Activated CD4-positive, alpha-beta T cell treated with anti-CD3 and anti-CD28 coated beads, Interleukin-2, Interleukin-4, amounts not matched to agents 100 ng/mL and 50 ng/mL, durations not matched to agents 16 hours and 8 hours (primary cell): ENCODE measurements at places on chromosomes 13 and 19.

- DNase-seq = no peak
These were observed 34.1 kb downstream of the INSR start for GRCh38 chr19:7260161-7260560.

DNA sequence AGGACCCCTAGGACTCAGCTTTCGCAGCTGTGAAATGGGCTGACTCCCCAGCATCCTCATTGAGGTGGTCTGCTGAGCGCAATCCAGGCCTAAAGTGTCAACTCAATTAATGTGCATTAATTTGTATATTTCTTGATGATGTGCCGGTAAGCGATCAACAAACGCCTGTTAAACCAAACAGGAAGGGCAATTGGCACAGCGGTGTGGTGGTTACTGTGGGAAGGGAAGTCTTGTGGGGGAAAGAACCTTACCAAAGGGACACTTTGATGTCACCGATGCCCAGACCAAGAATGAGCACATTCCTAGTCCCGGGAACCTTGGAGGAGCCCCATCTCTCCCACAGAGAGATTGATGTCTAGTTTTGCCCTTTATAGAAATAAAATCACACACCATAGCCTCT, 1.6 kb downstream of the JAK3 start:
- DNase-seq = peak; percentile 59

DNA sequence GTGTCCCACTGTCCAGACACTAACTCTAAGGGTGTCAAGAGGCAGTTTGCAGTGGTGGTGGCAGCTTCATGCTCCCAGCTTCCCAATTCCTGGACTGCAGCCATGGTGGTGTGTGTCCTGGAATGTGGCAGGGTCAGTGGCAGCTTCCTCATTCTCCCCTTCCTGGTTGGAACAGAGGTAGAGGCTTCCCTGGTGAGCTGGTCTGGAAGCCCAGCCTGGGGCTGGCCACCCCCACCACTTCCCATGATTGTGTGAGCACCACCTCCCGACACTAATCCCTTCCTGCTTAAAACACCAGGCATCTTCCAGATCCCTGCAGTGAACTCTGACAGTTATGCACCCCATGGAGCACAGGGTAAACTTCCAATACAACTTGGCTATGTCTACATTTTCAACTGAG, 134.9 kb downstream of the RAP2A start:
- DNase-seq = no peak

DNA sequence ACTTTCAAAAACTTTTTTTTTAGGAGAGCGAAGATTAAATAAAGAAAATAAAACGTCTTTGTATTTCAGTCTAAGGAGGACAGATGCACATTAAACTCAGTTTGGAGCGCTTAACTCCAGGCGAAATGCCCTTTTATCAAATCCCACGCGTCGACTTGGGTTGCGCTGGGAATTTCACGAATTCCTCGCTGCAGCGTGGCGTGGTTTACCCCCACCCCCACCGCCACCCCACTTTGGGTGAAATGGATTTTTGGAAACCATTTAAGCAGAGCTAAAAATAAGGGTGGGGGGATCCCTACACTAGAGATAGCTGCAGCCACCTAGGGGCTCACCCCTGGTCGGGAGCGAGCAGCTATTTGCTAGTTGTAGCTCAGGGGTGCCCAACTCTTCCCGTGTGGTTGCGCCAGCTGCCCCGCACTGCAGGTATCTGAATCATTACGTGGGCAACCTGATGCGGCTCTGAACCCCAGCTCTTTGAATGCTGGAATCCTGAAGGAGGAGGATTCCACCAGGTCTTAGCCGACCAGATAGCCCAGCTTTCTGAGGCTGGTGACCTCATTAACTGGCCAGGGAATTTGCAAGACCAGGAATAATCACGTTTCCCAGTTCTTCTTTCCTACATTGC, 6.5 kb upstream of the TSHZ3 start:
- no peak for DNase-seq

GRCh38 chr13:55569082-55569481, 1571.6 kb upstream of the PRR20A start:
- DNase-seq = no peak

GRCh38 chr13:48626726-48627451, 26.8 kb upstream of the CYSLTR2 start:
- DNase-seq = no peak

- DNase-seq = no peak
These were observed 569.9 kb downstream of the MYO16 start for GRCh38 chr13:109199280-109199679.

GRCh38 chr13:76848596-76848995, 37.6 kb downstream of the KCTD12 start:
- no peak for DNase-seq

- DNase-seq = no peak
These were observed 45.9 kb upstream of the AMER2 start for GRCh38 chr13:25218019-25218418.

DNA sequence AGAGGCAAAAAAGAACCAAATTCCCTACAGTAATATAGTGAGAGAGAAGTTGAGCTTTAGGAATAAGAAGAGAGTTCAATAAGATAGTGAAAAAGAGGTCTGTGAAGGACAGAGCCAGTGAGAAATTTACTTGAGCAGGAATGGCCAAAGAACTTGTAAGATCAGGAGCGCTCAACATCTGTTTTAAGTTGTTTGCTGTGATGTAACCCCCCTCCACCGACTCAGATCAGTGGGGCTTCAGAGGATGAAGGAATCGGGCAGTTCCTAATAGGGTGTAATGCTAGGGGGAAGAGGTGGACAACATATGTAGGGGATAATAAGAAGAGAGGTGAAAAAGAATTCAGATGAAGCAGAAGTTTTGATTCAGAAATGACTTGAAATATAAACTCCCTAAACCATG, 85.3 kb upstream of the FNDC3A start:
- DNase-seq = no peak

DNA sequence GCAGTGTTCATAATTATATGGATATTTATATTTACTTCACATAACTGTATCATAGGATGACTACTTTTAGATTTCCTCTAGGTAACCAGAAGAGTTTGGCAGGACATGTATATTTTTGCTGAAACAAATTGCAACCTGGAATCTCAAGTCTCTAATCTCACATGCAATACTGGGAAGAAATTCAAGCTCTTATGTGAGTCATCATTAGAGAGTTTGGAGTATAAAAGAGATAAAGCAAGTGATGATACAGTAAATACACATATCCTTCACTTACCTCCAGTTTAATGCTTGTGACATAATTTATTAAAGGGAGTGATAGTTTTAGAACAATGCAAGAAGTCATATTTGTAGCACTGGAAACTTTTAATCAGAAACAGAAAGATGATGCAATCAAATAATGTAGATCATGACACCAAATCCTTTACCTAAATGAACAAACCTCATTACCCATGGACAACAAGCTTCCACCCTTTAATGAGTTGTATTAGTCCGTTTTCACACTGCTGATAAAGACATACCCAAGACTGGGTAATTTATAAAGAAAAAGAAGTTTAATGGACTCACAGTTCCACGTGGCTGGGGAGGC, 15.8 kb upstream of the OR7A17 start:
- DNase-seq = no peak

DNA sequence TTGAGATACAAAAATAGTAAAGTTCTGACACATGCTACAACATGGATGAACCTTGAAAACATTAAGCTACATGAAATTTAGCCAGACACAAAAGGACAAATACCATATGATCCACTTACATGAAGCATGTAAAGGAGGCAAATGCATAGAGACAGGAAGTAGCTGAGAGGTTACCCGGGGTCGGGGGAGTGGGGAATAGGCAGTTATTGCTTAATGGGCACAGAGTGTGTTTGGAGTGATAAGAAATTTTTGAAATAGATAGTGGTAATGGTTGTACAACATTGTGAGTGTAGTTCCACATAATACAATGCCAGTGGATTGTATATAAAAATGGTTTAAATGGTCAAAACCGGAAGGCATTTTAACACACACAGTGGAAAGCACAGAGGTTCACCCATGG, 4.3 kb downstream of the N4BP2L1 start:
- no peak for DNase-seq

DNA sequence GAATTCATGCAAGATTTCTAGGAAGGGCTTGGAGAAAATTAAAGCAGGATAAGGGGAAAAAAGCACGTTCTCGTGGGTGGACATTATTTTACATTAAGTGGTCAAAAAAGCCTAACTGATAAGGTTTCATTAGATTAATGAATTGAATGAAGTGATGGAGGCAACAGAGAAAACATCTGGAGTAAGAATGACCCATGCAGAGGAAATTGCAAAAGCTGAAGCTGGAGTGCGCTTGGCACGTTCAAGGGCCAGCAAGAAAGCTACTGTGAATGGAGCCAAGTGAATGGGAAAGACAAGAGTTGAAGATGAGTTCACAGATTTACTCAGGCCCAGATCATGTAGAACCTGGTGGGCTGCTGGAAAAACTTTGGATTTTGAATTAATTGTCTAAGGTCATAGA, 777.9 kb downstream of the DACH1 start:
- DNase-seq = no peak

DNA sequence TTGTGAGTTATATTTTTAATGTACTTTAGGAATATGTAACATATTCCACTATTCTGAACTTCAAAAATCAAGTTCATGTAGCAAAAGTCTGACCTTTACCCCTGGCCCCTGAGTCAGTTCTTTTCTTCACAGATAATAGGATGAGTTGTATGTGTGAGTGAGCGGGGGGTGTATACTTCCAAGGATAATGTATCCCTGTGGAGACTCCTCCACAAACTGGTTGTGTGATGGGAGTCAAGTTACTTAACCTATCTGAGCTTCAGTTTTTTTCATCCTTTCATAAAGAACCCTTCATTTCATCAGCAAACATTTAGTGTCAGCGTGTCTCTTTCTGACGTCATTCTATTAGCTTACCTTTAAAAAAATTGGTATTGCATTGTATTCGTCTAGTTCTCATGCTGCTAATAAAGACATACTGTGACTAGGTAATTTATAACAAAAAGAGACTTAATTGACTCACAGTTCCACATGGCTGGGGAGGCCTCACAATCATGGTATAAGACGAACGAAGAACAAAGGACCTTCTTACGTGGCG, 288.1 kb upstream of the GPC6 start:
- DNase-seq = no peak
